ENCODE measurements at places on chromosomes 4 and X.
A peak's percentile ranks its signal among the peaks of the same experiment; 100 is the strongest.

DNA sequence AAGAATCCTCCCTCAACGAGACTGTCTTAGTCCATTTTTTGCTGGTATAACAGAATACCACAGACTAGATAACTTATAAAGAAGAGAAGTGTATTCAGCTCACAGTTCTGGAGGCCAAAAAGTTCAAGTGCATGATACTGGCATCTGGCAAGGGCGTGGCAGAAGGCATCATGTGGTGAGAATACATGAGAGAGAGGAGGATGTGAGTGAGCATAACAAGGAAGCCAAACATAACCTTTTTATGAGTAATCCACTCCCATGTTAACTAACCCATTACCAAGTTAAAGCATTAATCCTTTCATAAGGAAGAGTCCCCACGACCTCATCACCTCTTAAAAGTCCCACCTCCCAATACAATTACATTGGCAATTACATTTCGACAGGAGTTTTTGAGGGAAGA, 504.6 kb downstream of the IQCM start:
- no peak for DNase-seq

DNA sequence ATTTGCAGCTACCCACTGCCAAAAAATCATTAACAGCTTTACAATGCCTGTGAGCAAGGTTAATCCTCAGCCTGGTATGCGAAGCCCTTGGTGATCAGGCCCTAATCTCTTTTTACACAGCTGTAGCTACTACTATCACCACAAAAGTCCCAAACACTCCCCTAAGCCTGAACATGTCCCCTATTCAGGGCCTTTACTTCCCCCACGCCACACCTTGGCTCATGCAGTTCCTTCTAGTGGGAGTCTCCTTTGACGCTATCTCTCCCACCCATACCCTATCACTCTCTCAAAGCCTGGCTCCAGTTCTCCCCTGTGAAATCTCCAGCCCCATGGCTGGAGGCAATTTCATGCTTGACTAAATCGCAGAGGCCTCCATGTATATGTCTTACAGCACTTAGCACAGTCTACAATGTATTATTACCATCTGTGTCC, 90.6 kb upstream of the CBR4 start:
- no peak for DNase-seq

DNA sequence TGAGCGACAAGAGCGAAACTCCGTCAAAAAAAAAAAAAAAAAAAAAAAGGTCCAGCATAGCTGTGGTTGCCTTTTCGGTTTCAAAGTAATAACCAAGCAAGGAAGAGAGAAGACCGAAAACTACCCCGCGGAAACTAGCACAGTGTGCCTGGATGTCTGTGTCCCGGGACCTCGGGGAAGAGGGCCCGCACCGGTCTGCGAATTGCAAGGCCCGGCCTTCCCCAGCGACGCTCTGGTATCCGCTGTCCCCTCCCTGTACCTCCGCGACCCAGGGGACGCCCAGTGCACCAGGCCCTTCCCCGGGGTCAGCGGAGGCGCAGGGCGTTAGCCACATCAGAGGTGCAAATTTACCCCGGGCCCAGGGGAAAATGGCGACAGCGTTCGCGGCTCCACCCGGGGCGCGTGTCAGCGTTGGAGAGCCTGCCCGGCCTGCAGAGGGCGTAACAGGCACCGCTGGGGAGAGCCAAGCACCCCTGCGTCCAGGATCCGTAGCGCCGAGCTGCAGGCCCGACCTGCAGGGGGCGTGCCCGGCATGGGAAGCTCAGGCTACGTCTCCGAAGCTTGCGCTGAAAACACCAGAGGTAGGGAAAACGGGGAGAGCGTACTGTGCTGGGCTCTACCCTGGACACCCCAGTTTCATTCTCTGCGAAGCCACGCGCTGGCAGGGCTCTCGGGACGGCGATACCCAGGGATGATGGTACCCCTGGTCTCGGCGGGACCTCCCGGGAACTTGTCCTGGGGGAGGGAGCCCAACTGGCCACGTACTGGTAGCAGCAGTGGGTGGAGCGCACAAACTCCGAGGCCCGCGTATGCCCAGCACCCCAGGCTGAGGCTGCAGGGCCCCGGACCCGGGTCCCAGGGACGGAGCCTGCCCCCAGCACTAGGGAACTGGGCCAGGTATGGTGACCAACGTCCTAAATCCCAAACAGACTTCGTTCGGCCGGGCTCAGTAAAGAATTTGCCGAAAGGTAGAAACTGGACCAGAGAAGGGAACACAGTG, 16.2 kb downstream of the NKX6-1 start:
- no peak for DNase-seq

DNA sequence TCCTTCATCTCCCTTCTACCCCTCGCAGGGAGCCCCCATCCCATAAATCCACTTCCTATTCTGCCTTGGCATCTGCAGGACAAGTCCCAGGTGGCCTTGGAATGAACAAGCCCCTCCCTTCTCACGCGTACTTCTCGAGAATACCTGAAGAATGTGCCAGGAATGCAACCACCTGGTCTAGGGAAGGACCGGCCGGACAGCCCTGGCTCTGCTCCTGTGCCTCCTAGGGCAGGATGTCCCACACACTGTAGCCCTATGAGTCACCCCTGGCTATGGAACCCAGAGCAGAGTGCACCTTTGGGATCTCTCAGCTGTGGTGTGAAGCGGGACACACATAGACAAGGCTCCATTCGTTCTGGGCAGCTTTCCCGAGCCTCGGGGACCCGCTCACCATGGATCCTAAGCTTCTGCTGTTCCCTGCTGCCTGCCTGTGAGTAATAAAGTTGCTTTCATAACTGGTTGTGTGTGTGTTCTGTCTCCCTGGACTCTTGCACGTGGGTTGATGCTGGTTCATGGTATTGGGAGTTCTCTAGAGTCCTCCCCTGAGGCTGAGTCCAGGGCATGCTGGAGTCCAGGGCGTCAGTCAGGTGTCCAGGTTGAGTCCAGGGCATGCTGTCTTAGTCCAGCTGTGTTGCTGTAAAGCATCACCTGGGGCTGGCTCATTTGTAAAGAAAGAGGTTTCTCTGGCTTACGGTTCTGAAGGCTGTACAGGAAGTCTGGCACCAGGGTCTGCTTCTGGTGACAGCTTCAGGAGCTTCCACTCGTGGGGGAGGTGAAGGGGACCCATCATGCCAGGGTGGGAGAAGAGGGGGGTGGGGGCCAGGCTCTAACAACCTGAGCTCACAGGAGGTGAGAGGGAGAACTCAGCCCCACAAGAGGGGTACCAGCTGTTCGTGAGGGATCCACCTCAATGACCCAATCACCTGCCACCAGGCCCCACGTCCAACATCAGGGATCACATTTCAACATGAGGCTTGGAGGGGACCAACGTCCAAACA, 7.4 kb upstream of the PDE6B start:
- DNase-seq: peak; percentile 49

- no peak for DNase-seq
These were observed 100.8 kb downstream of the REPS2 start for GRCh38 chrX:17047224-17047623.

DNA sequence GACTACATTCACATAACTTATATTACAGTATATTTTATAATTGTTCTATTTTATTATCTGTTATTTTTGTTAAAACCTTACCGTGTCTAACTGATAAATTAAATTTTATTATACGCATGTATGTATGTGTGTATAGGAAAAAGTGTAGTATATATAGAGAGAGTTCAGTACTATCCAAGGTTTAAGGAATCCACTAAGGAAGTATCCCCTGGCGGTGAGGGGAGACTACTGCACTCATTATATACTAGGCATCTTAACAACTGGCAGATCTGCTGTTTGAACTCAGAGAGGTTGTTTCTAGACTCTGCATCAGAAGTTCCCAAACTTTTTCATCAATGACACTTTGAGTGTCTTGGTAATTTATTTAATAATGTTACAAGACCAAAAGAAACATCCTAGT, 70.9 kb downstream of the NDST4 start:
- peak; percentile 2 for DNase-seq

DNA sequence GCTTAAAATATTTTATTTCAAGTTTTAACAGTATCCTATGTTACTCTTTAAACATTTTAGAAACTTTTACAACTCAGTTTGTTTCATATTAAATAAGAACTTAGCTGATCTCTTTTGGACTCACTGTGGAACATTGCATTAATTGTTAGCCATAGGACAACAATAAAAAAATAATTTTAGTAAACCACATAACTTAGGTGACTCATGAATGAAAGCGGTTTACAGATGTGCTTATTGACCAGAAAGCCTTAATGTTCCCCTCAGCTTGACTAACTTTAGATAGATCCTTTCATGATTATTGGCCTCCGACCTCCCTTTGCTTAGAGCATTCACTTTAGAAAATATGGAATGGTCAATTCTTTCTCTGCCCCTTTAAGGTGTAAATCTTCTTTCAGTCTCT, 783.5 kb upstream of the MAGEB2 start:
- no peak for DNase-seq

DNA sequence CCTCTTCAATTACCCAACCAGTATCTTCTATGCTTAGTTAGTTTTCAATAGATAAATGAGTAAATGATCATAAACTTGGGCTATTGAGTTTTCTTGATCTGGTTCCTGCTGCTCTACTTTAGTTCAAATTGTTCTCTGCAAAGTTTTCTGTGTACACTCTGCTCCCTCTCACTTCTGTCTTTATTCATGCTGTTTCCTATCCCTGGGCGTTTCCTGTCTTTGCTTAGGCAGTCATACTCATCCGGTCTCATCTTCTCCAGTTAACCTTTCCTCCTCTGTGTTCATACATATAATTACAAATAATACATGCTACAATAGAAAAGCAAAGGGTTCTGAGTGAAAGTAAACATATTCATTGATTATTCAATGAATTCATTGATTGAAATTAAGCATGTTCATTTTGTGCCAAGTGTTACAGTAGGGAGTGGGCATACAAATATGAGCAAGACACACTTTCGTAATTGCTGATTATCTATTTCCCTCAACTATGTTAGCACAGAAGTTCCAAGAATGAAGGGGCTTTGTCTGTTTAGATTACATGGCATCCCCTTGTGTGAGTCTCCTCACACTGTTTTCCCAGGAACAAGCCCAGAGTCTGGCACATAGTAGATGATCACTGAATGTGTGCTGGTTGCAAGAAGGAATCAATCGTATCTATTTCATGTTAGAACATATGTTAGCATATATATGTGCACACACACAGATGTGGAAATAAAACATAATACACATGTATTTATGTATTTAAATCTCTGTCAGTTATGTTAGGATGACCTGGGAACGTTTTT, 1.1 kb downstream of the RAB39B start:
- no peak for DNase-seq

- DNase-seq: peak; percentile 80
These were observed at the start of gene PPID for GRCh38 chr4:158722917-158723793. TSS of gene PPID (minus strand) at chr4:158723396. CDS start at chr4:158723288, 108 bp downstream.

Data from RWPE1 (cell line).